Vagina (tissue), 2 donors: ENCODE measurements at places on chromosomes 5 and 9.

GRCh38 chr5:80082281-80082680 is 47.1 kb downstream of the THBS4 start:
- no peak for DNase-seq

- no peak for DNase-seq
These were observed 1065.7 kb upstream of the CDH9 start for GRCh38 chr5:28104080-28104479.

DNA sequence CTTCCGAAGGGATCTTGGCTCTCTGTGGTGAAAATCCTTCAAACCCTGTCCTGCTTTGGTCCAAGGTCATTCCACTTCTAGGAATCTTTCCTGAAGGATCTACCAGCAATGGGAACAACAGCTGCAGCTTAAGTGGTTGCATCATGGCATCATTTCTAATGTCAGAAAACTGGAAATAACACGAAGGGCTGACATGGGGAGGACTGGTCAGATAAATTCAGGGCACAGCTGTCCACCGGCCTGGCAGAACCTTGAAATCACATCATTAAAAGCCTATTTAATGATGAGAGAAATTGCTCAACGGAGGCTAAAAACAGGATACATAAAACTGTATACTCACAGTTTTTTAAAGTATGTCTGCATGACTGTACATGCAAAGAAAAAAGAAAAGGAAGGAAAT is 28.3 kb downstream of the OLFML2A start:
- DNase-seq: no peak

DNA sequence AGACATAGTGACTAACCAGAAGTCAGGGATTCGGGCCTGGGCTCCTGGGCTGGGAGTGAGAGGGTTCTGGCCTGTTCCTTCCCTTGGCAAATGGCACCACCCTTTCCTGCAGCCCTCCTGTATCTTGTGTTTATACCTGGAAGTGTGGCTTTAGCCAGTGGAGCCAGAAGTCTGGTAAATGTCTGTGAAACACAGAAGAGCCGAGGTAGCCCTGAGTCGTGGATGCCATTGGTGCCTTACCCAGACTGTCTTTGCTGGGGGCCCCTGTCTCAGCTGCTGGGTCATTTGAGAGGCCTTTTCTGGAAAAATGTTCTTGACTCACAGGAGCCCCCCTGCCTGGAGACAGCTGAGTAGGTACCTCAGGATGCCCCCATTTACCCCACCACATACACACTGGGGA is 95.7 kb upstream of the BASP1 start:
- no peak for DNase-seq

DNA sequence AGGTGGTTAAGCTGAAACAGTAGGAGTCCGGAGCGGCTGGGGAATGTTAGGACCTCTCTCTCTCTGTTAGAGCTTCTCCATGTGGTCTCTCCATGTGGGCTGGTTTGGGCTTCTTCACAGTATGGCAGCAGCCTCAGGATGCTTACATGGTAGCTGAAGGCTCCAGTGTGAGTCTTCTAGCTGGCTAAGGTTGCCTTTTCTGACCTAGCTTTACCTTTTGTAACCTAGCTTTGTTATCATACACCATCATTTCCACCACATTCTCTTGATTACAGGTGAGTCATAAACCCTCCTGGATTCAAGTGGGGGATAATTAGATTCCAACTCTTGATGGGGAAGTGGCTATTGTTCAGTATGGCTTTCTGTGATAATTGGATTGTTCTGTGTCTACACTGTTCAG is 98.5 kb downstream of the MTREX start:
- no peak for DNase-seq

DNA sequence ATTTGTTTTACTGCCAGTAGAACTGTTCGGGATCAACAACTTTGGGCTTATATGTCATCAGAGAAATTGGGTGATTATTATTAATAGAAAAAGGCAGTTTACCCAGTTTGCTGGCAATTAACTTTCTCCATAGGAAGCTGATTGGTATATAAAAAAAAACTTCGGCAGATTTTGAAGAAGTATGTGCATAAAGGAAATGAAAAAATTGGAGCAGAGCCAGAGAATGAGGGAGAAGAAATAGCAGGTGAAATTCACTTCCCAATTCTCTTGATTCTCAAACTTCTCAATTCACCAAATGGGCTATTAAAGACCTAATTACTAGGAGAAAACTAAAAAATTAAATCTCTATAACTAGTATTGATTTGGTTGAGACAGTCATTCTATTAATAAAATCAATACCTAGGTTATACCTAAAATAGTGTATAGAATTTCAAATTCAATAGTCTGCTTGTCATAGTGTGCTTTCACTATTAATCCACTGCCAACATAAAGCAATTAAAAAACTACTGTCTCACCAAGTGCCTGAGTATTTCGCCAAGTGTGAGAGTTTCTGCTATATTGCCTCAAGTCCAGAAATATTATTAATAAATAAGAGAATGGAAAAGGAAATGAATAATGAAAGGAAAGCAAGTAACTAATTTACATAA is 47.5 kb downstream of the STX17 start:
- no peak for DNase-seq

GRCh38 chr5:103621548-103621930 is 59.0 kb upstream of the NUDT12 start:
- DNase-seq: no peak

- no peak for DNase-seq
These were observed 362.9 kb downstream of the TRIM32 start for GRCh38 chr9:117050007-117050406.

- DNase-seq: no peak
These were observed 307.3 kb downstream of the PIK3R1 start for GRCh38 chr5:68522863-68523262.

- DNase-seq: no peak
These were observed 529 bp downstream of the UBAC1 start for GRCh38 chr9:135960411-135961276.

DNA sequence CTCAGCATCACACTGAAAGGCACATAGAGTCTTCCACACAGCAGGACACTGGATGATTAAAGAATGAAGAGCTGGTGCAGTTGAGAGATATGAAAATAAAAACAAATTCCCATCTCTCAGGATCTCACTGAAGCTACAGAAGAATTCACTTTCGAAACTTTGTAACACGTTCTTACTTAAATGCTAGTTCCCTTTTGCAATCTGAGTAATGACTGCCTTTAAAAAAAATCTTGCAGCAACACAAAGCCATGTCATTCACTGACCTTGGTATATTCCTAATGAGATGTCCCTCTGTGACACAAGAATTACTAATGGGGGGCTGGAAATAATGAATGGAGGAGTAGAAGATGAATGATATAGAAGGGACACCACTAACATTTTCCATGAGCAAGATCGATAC is 201.8 kb downstream of the GLIS3 start:
- no peak for DNase-seq

DNA sequence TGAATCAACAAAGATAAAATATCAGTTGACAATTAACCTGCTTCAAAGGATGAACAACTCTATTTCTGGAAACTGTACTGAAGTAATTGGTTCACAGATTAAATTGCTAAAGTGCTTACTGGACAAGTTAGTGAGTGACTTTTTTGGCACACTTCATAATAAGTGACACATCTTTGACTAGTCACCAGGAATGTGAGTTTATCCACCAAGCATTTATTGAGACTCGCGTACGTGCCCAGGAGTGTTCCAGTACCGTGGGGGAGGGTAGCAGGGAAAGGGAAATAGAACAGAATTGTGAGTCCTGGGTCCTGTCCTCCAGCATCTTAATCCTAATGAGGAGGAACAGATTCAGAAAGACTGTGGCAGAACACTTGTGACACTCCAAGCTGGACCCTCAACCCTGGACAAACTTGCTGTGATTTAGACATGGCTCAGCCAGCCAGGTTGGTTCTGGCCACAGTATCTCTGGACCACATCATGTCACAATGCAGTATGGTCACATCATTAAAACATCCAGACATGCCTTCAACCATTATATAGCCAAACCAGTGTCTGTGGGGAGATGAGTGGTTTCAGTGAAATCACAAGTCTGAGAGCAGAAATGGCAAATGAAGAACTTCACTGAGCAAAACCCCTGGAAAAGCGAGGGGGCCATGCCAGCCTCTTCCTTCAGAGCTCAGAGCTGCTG is 623.1 kb downstream of the BNC2 start:
- no peak for DNase-seq

- DNase-seq: no peak
These were observed 165.9 kb downstream of the ARSB start for GRCh38 chr5:78819166-78819565.

DNA sequence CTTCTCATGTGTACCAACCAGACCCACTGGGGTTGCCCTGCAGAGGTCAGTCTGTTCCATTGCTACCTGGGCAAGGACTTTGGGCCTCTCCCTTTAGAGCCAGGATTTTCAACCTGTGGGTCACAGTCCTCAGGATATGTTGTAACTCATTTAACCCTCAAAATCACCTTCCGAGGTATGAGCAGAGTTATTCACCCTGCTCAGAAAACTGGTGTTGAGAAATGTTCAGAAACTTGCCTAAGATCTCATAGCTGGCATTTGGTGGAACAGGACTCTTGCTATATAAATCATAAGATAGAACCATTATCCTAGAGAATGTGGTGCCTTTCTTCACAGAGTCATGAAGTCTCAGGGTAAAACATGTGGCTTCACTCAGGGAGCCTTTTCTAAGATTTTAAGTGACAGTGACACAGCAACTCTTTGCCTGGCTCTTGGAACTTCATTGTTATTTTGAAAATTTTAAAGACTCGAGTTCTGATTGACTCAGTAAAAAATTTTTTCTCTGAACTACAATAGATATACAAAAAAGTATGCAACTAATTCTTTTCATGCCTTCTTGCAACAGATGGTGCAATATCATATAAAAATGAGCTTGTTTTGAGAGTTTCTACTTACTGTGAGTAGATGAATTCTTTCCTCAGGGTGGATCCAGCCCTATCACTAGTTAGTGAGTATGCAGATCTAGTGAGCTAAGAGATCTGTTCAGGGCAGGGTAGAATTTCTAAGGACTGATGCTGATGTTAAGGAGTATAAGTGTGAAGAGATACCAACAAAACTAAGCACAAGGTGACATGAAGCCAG is 29.5 kb downstream of the CAST start:
- no peak for DNase-seq

GRCh38 chr5:138900281-138900965 is 25.3 kb upstream of the LRRTM2 start:
- DNase-seq: no peak

- no peak for DNase-seq
These were observed 87.3 kb upstream of the ZNF618 start for GRCh38 chr9:113788616-113789330.

GRCh38 chr5:95647886-95648860 is 1.6 kb downstream of the RFESD start:
- no peak for DNase-seq

GRCh38 chr9:6098431-6098830 is 83.0 kb upstream of the RANBP6 start:
- DNase-seq: no peak

DNA sequence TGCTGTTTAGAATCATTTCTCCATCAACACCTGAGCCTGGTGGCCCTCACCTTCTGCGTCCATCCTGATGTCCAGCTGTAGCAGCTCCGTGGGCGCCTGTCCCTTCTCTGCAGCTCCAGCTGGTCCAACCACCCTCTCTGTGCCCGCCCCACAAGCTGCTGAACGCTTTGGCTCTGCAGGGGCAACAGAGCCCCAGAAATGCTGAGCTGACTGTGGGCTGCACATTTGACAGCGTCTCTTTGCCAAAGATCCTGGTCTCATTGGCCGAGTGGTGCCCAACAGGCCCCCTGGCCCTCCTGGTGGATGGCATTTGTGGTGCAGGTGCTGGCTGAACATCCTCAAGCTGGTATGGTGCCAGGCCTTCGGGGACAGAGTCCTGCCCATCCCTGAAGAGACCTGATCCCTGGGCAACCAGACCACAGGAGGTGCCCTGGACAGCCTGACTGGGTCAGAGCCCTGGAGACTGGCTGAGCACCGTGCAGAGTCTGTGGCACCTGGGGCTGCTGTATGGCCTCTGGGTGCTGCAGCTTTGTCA is 25.3 kb upstream of the CEP72 start:
- DNase-seq: no peak

DNA sequence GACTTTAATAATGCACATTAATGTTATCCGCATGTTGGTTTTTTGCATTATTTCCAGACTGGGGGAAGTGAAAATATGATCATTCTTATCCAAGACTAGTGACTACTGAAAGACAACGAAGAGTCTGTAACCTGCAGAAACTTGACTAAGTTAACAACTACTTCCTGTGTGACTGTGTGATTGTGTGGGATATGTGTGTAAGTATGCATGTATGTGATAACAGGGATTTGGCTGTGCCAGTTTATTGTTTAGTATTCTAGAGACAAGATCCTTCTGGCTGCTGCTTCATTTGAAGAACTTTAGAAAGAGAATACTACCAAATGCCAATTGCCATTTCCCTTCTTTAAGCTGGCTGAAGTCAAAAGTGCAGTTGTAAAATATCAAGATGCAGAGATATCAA is 375.7 kb upstream of the PRR16 start:
- no peak for DNase-seq

- no peak for DNase-seq
These were observed 151.3 kb upstream of the TLX3 start for GRCh38 chr5:171157775-171158174.

- no peak for DNase-seq
These were observed 161.4 kb downstream of the PRELID2 start for GRCh38 chr5:145673786-145674185.

DNA sequence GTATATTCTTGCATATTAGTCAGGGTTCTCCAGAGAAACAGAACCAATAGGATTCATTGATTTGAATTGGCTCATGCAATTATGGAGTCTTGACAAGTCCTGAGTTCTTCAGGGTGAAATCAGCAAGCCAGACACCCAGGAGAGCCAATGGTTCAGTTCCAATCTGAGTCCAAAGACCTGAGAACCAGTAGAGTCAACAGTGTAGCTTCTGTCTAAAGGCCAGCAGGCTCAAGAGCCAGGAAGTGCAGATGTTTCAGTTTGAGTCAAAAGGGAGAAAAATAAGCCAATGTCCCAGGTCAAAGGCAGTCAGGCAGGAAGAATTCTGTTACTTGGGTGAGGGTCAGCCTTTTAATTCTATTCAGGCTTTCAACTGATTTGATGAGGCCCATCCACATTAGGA is 37.8 kb upstream of the ANKRD34B start:
- no peak for DNase-seq

- no peak for DNase-seq
These were observed 277.5 kb downstream of the CEMIP2 start for GRCh38 chr9:71490810-71491209.

DNA sequence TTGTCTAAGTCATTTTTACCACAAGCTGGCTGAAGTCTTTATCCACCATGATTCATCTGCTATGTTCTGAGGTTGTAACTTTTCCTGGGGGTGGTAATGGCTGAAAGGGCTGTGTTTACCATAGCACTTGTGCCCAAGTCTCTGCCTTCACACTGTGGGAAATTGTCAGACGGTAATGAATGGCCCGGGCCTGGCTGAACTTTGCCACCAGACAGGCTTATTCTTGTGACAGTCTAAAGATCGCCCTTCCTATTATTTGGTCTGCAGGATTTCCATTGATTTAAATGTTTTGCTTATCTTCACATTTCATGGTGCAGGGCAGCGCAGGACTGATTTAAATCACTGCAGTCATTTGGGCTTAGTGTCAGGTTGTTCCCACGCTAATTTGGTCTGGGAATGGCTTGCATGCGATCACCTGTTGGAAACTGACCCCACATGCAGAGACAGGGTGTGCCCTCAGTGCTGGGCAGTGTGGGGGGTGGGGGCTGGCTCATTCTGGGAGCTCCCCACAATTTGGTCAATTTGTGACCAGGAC is 109.3 kb upstream of the ICE1 start:
- no peak for DNase-seq
